ENCODE measurements at places on chromosomes 6 and 20.

GRCh38 chr6:140052736-140053729, 678.6 kb upstream of the CITED2 start:
- DNase-seq, result no peak

GRCh38 chr6:118659513-118660217, 8.3 kb upstream of the CEP85L start:
- DNase-seq, result no peak

GRCh38 chr6:160505970-160506369, 157.8 kb downstream of the SLC22A3 start:
- DNase-seq, result no peak

GRCh38 chr6:40693768-40694167, 106.6 kb upstream of the LRFN2 start:
- no peak for DNase-seq

DNA sequence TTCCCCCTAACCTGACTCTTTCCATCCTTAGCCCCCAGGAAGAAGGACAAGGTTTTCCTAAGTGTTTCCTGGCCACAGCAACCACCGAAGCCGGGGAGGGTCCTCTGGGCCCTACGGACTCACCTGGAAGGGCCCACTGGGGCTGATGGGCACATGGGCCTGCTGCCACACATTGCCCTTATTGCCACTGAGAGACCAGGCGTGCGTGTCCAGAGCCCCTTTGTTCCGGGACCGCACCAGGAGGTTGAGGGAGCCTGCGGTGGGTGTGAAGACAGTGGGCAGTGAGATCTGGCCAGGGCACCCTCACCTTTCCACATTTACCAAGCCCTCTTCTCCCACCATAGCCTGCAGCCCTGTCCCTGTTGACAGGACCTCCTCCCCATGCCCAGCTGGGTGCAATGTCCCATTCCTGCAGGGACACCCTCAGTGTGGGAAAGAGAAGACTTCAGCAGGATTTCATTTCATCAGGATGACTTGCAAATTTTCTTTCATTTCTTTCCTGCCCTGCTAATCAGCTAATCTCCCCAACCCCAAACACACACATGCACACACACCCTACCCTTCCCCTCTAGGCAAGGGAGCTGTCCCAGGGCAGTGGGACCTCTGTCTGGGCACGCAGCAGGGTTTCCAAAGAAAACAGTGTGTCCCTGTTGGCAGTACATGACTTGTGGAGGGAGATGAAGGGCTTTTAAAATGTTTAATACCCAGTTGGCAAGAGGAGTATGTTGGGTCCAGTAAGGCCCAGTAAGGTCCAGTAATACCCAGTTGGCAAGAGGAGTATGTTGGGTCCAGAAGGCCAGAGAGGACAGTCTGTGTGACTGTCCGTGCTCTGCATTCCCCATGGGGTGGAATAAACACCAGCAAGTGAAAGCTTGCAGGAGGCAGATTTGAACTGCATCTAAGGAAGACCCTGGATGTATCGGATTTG, 59.0 kb downstream of the MDGA1 start:
- DNase-seq, result no peak

GRCh38 chr6:159104931-159105330, 60.1 kb upstream of the TAGAP start:
- DNase-seq, result no peak

- DNase-seq, result no peak
These were observed 58.1 kb downstream of the NUS1 start for GRCh38 chr6:117733341-117733740.

- DNase-seq, result no peak
These were observed 13.8 kb downstream of the GZF1 start for GRCh38 chr20:23375827-23376226.

DNA sequence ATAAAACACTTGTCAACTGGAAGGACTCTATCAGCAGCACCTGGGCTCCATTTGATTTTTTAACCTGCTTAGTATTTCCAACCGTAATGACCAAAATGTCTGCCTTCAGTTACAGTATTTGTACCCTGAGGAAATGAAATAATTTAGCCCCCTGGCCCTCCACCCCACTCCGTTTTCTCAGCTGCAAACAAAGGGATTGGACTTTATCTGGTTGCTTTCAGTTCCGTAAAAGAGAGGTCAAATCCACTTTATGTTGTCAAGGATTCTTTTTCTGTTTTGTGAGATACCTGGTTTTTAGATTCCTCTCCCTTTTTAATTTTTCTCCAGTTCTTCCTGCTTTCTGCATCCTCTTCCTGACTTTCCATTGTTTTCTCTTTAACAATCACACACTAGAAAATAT, 64.4 kb upstream of the BMP2 start:
- DNase-seq, result no peak

GRCh38 chr6:169886631-169887227, 135.3 kb downstream of the ERMARD start:
- no peak for DNase-seq

- no peak for DNase-seq
These were observed 119.6 kb upstream of the MTHFD1L start for GRCh38 chr6:150745896-150746295.

GRCh38 chr6:135087803-135088202, 33.2 kb upstream of the HBS1L start:
- DNase-seq, result peak; percentile 39

- DNase-seq, result no peak
These were observed 170.9 kb downstream of the FUT9 start for GRCh38 chr6:96186516-96187195.

- no peak for DNase-seq
These were observed 17.9 kb downstream of the HLA-G start for GRCh38 chr6:29845405-29846006.

DNA sequence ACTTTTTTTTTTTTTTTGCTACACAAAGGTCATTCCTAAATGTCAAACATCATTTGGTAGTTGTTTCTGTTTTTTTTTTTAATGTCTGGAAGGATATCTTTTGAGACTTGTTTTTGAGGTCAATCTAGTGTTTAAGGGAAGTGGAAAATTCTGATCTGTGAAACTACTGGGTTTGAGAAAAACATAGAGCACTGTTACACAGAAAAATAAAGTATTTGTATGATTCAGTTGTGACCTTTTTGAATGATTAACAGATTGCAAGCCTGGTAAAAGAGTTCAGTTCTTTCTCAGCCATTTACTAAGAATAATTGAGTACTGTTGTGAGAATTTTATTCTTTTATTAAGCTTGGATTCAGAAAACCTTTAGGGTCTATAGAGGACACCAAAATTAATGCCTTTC, 276.7 kb downstream of the ADGRB3 start:
- no peak for DNase-seq

GRCh38 chr20:7741866-7742265, 198.4 kb downstream of the HAO1 start:
- DNase-seq, result no peak

DNA sequence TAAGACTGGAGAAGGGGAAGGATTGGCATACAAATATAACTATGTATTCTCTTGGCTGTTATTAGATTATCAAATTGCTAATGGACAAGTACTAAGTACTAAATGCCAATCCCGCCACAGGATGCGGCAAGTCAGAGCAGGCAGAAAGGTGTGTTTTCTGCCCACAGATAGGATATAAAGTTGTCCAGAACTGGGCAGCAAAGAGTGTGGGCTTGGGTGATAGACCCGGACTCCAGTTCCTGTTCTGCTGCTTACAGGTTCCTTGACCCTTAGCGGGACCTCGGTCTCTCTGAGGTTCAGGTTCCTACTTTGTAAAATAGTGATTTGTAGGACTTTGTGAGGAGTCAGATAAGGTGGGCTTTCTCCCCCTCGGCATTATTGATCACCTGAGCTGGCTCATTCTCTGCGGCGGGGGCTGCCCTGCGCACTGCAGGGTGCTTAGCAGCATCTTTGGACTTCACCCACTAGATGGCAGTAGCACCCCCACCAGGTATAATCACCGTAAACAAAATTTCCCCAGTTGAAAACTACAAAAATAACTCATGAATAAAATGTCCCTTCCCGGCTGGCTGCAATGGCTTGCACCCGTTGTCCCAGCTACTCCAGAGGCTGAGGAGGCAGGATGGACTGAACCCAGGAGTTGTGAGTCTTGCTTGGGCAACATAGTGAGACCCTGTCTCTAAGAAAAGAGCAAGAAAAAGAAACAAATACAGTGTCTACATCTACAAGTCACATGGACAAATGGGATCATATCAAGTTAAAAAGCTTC, 193.1 kb downstream of the DOK5 start:
- peak; percentile 14 for DNase-seq

GRCh38 chr20:60238992-60239660, 280.9 kb downstream of the CDH26 start:
- DNase-seq, result no peak

DNA sequence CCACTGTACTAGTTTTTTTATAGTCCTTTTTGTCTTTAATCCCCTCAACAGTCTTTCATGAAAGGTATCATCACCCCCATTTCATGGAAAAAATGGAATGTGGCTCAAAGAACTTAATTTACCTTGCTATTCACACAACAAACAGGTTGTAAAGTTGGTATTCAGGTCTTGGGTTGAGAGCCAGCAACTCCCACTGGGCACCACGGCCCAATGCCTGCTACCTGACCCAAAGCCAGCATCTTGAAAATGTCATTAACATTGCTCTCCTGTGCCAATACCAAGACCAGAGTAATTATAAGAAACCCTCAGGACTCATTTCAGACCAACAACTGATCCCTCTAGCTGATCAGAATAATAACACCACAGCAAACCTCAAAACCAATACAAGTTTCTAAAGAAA, 75.7 kb downstream of the METTL24 start:
- DNase-seq, result no peak

DNA sequence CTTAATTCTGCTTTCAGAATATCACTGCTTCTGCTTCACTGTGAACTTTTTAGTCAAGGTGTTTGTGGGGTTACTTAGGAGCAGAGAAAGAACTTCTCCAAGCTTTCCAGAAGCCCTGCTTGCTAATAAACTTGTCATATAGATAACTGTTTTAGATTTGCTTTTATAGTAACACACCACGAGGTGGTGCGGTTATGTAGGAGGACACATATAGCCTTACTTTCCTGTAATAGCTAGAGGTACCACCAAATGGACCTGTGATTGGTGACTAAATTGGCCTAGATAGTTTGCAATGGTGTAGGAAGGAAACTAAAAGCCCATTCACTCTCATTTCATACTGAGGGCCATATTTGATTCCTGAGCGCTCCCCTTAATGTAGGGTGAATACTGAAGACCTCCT, 52.3 kb upstream of the BCLAF1 start:
- DNase-seq, result no peak

GRCh38 chr20:1875762-1876161, 19.4 kb upstream of the SIRPA start:
- DNase-seq, result no peak

DNA sequence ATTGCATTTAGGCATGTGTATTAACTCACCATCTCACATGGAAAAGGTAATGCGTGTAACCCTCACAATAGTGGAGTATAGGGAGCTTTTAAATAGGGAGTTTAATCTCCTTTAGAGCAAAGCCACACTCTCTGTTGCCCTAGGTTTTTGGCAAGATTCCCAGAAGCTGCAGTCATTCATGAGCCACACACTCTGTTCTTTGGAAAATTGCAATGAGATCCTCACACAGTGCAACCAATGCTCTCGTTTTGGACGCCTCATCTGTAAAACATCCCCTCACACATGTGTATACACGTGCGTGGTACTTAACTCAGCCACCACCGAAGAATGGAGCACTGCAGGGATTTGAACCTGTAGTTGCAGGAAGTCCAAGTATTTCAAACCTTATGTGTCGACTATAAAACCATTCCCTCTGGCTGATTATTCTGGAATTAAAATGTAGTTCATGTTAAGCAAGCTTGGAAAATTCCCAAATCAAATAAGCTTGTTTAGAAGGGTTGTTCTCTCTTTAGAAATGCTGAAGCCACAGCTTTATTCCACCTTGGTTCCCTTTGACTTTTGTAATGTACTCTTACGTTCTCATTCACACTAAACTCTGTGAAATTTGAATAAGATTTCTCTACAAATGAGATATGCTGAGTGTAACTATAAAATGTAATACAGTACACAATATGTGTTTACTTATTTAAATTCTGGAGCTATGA, 489.8 kb upstream of the MANEA start:
- no peak for DNase-seq

DNA sequence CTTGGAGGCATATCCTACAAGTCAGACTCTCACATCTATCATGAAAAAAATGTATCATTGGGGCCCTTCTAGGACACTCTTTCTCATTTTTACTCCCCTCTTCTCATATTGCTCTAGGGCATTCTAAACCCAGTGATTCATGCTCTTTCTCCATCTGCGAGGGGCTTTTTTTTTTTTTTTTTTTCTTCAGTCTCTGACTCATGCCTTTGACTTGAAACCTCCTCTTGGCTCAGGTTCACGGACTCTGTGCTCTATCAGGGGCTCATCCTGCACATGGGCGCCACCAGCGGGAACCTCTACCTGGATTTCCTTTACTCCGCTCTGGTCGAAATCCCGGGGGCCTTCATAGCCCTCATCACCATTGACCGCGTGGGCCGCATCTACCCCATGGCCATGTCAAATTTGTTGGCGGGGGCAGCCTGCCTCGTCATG, 17.8 kb downstream of the SLC22A1 start:
- DNase-seq, result no peak

GRCh38 chr6:152318278-152318677, 318.9 kb downstream of the SYNE1 start:
- peak; percentile 60 for DNase-seq

GRCh38 chr20:4853757-4854560, 132.2 kb downstream of the PRND start:
- DNase-seq, result peak; percentile 46

- no peak for DNase-seq
These were observed 274.1 kb upstream of the MAP3K7 start for GRCh38 chr6:90860822-90861601.

DNA sequence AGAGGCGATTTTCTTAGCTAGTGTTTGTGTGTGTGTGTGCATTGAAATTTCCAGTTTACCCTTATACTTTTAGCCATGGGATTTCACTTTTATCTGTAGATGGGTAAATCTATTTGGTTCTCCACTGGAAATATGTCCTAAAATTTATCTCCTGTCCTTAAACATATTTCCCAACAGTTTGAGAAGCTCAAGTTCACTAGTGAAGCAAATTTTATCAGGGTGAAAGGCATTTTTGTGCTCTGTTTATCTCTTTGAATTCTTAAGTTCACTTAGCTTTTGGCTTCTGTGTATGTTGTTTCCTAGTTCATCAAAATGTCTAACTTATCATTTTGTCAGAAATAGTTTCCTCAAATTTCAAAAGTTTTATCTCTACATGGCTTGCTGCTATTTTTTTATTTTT, 561.6 kb downstream of the PHF3 start:
- no peak for DNase-seq

DNA sequence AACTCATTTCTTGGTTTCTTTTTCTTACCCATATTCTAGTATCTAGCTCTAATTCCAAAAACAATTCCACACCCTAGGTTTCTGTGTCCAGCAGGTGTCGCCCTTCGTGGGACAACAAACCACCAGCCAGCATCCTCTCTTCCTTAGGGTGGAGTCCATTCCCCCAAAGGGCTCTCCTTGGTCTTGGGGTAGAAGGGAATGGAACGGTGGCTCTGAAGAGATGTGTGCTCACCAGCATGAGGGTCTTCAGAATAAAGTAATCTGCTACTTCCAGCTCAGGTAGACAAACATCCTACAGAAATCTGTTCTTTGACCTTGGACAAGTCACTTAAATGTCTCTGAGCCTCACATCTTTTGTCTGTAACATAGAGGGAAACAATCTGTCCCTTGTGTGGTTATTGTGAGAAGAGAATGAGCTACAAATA, 7.2 kb downstream of the HLA-DMB start:
- DNase-seq, result peak; percentile 77
